EH (cell line): ENCODE measurements at places on chromosomes 4 and X.
A peak's percentile ranks its signal among the peaks of the same experiment; 100 is the strongest.

GRCh38 chrX:105837232-105837631 is 14.9 kb downstream of the NRK start:
- DNase-seq: peak; percentile 19

- DNase-seq: no peak
Measured at GRCh38 chr4:150395872-150396271, 186.1 kb upstream of the MAB21L2 start.

- no peak for DNase-seq
Measured at GRCh38 chr4:25658357-25658771, 2.7 kb downstream of the SLC34A2 start.

DNA sequence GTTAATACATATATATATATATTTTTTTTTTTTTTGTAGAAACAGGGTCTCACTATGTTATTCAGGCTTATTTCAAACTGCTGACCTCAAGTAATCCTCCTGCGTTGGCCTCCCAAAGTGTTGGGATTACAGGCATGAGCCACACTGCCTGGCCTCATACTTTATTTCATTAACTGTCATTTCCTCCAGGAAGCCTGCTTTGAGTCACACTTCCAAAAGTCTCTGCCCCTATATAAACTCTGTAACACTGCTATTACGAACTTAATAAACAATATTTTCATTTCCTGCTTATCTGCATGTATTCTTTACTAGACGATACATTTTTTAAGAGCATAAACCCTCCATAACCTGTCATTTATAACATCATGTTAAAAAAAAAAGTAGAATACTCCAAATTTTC is 167.2 kb downstream of the WDFY3 start:
- DNase-seq: no peak

DNA sequence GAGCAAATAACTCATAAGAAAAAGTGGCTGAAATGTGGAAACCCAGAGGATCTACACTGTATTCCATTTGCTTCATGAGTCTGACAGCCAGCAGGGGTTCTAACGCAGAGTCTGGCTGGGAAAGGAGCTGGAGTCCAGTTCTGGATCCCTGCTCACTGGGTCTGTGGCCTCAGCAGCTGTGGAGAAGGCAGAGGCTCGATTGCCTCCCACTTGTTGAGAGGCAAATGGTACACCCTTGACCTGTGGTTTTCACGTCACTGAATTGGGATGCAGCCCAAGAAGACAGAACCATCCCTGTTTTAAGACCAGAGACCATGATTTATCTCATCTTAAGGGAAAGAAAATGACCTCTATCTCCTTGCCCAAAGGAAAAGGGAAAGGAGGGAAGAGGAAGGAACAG is 147.0 kb upstream of the NOCT start:
- peak; percentile 29 for DNase-seq

DNA sequence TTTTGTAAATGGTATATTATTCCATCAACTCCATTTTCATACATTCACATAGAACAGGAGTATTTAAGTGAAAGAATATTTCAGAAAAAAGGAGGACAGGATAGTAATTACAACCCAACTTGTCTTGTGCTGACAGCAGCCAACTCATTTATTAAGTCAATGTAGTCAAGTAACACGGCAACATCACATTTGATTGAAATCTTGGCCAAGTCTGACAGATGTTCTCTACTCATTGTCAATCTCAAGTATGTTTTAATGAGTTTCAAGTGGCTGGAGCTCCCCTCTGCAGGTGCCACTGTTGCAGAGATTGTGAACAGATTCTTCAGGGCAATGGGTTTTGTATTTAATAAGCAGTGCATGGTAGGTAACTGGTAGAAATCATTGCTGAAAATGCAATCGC is 332.5 kb downstream of the C4orf33 start:
- DNase-seq: no peak

DNA sequence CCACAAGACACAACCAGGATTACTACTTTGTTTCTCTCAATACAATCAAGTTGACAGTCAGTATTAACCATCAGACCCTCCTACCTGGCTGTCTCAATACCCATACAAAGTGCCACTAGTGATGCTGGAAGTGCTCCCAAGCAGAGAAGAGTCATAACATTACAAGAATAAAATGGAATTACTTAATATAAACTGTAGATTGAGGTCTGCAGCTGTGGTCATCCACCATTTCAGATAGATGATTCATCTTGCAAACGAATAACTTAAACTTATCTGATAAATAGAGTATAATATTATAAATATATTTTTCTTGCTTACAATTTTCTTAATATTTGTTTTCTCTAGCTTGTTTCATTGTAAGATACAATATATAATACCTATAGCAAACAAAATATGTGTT is 1034.2 kb upstream of the PCDH10 start:
- no peak for DNase-seq

DNA sequence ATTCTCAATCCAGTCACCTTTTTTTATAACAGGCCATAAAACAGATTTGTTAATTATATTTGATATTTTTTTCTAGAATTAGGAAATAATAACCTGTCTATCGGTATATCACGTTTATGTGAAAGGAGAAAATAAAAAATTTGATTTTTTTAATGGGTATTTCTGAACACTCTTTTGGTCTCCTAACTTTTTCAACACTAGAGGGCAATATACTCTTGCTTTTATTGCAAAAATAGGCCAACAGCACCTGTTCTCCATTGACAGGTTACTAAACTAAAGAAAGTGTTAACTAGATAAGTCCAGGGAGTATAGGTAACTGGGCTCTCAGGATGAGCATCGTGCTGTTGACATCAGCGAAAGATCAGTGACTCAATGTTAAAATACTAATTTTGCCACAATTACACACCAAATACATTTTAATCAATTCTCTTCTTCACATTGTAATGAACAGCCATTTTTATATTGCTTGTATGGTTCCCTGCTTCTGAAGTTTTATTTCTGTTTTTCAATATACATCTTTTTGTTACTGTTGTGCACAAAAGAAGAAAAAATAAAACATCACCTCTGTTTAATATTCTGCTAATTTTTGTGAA is 22.8 kb downstream of the NDST4 start:
- DNase-seq: peak; percentile 11

- DNase-seq: no peak
Measured at GRCh38 chr4:143095447-143095846, 89.3 kb upstream of the USP38 start.

DNA sequence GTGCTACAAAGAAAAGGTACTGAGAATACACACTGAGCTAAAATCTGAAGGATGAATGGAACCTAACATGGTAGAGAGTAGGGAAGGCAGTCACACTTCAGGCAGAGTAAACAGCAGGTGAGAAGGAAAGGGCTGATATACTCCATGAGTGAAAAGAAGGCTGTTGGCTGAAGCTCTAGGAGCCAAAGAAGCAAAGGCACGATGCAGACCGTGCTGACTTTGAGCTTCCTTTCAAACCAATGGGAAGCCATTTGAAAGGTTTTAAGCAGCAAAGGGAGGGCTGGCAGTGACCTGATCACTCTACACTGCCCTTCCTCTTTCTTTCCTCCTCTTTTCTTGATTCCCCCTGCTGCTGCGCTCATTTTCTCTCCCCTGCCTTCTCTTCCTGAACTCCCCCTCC is 66.4 kb downstream of the TMEM154 start:
- no peak for DNase-seq

GRCh38 chr4:16772366-16772850 is 126.0 kb downstream of the LDB2 start:
- peak; percentile 54 for DNase-seq

- peak; percentile 81 for DNase-seq
Measured at GRCh38 chrX:113512700-113513395, 672.2 kb upstream of the AMOT start.

DNA sequence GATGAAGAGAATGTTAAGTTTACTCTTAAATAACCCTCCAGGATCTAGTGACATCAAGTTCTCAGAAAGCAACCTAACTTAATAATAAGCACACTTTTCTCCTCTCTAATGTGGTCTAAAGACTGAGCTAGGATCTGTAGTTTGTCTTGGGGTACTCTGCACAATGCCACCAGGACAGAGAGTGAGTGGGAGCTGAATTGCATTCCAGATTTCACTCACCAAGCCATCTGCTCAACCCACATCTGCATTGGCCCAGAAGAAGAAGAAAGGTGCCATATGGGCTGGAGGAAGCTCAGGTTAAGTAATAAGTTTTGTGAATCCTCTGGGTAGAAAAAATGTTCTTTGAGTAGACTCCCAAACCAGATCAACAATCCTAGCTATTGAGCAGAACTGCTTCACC is 384.6 kb downstream of the PPP3CA start:
- no peak for DNase-seq

GRCh38 chr4:76539979-76540378 is 105.0 kb downstream of the SHROOM3 start:
- peak; percentile 91 for DNase-seq

DNA sequence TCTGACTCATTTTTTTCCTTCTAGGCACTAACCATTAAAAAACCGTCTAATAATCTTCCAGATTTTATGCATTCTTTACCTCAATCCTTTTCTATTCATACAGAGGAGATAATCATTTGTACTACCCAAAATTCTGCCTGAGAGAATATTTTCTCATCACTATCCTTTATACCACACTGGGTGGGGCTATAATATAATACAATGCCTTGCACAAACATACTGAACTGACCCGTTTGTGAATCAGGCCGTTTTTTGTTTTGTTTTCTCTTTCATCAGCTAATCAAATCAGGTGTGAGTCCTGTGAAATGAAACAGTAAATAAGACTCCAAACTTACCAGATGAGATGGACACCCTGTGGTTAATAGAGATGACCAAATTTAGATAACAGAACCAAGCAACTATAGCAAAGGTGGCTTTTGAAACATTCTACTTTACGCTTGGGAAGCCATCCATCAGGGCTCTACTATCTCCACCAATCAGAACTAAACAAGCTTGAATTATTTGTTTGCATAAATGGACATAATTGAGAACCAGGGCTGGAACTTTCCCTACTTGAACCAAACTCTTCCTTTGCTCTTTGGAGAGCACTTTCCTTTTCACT is 573.0 kb downstream of the GABRG1 start:
- DNase-seq: no peak

DNA sequence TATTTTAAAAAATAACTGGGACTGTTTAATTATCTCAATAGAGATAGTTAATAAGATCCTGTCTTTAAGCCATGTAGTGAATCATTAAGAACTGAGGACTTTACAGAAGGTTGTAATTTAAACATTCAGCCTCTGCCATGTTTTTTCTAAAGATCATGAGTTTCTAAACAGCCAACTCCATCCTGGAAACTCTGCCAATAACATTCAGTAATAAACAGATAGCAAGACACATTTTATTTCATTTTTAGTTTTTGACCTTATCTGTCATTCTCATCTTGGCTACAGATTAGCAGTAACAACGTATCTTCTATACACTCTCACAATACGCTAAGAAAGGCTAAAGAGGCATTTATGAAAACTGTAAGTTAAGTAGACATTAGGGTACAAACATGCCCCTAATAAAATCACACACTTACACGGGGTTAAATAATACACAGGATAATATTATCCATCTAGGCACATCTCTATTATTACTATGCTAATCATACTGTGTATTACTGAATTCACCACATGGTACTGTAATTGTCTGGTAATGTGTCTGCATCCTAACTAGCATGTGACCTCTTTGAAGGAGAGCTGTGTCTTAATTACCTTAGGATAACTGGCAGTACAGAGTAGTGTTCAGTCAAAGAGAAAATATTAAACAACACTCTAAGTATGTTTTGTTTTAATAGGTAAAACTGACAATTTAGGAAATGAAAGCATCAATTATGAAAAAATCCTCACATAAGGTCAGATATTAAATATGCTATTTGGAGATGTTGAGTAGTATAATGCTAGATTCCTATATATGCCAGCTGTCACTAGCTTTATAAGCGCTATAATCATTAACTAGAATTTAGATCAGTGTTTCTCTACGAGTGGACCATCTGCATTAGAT is 122.4 kb upstream of the NAP1L5 start:
- no peak for DNase-seq

DNA sequence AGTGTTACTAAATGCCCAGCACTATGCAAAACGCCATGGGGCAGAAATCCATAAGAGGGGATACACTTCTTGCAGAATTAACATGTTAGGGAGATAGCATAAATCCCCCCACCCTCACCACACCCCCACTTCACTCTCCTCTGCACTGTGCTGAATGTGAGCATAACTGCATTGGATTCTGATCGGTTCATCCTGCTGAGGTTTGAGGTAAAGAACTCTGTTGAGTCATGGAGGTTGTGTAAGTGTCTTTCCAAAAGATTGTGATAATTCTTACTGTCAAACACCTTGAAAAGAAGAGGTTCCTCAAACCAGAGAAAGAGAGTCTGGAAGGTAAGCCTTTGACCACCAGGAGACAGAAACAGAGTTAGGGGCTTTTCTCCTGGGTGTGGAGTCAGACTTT is 43.6 kb downstream of the RBM47 start:
- no peak for DNase-seq

GRCh38 chrX:37420185-37420584 is 71.0 kb downstream of the PRRG1 start:
- DNase-seq: peak; percentile 10

GRCh38 chr4:7227008-7227407 is 34.7 kb downstream of the SORCS2 start:
- no peak for DNase-seq

DNA sequence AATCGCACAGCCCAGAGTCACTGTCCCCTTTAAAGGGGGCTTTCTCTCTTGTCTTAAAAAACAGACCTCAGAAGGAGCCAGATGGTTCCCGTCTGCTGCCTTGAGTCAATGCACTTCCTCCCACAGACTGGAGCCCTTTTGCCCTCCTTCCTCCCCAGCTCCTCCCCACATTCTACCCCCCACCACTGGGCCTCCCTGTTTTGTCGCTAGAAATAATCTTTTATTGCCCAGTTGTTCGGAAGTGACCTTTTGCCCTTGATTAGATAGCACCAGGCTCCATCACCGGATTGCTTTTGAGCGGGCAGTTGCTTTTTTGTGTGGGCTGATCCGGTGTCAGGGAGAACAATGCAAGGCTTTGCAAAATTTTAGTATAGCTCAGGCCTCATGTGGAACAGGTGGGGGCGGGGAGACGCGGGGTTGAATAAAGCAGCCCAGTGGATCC is 47.7 kb downstream of the SPRY1 start:
- no peak for DNase-seq

DNA sequence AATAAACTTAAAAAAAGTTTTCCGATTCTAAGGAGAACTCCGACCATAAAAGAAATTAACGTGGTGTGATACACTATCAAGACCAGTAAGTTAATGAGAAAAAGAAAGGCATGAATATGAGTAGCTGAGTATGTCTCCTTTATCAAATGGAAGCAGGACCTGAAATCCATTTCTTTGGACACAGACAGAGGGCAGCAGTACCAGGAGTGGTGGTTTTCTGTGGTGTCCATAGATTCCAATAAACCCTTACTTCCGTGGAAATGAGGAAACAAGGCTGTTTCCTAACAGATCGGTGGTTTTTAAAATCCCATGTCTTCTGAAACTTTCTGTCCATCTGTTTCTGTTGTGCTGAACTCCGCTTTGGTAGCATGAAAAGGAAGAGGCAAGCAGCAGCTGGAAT is 128.5 kb upstream of the TSPAN5 start:
- DNase-seq: peak; percentile 43

GRCh38 chrX:78573630-78574029 is 85.5 kb downstream of the RTL3 start:
- no peak for DNase-seq

DNA sequence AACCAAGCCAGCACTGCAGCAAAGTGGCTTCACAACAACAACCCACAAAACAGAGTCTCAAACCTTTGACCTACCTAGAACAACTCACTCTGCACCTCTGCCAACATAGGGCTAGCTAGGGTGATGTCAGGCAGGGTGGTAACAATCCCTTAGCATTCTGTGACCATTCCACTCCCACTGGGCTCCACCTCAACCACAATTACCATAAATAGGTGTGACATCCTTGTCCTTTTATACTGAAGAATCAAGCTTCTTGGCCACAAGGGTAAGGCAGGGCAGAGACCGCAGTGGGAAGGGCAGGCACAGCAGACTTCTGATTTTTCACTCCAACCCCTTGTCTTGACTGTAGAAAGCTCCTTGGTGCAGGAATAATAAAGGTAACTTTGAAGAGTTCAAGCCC is 795.4 kb upstream of the DIAPH2 start:
- no peak for DNase-seq
